ENCODE measurements at places on chromosomes 7 and 10. TPM values are rescaled to one million over a fixed set of nuclear protein-coding genes. Genes with fewer than 3 reads are reported as not detected.

The ARMC3 gene
- polyA plus RNA-seq: not detected

The GRID1 gene
- polyA plus RNA-seq: 0.20 TPM

The C10orf143 gene
- polyA plus RNA-seq: 2.0 TPM

The RHOBTB1 gene
- polyA plus RNA-seq: 17.3 TPM

- no peak for DNase-seq
These were observed 50.5 kb downstream of the TMEM209 start for GRCh38 chr7:130154501-130155317.

DNA sequence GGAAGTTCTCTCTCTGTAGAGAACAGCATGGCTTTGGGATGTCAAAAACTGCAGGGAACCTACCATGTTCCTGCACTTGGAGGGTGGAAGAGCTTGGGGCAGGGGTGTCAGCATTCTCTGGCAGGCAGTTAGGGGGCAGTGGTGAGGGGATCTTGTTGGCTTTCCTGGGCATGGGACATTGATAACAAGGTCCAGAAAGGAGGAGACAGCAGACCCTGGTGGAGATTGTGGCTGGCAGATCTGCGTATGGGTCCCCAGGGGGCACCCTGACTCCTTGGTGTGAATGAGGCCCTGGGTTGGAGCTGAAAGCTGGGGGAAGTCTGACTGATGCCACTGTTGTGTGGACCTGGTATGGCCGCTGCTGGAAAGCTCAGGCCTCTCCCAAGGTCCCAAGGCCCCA, 22.9 kb upstream of the CAMK2B start:
- no peak for DNase-seq

- DNase-seq: no peak
These were observed 383.4 kb upstream of the ADARB2 start for GRCh38 chr10:2120746-2121145.

- no peak for DNase-seq
These were observed 4.0 kb downstream of the GPR15LG start for GRCh38 chr10:84177541-84178141.

DNA sequence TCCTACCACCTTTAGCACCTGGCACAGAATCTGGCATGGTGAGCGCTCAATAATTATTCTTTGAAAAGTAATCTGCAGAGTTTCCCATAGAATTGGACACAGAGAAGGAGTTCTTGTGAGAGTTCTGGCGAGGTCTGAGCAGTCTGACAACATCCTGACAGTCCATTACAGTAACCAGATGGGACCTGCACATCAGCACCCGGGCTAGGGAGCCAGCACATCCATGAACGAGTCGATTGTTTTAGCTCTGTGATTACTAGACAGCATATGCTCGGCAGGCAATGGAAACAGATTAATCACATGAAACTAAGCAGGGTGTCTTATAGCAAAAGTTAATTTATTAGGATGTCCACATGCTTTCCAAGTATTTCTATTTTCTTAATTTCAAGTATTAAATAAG, 96.7 kb downstream of the SEMA3D start:
- no peak for DNase-seq
